ENCODE measurements at places on chromosomes 2 and 18.
A peak's percentile ranks its signal among the peaks of the same experiment; 100 is the strongest.

- DNase-seq, result no peak
Measured at GRCh38 chr2:70816726-70817125, 3.7 kb downstream of the CLEC4F start.

GRCh38 chr2:120452131-120452530, 106.2 kb downstream of the INHBB start:
- no peak for DNase-seq

GRCh38 chr2:137357634-137358033, 592.3 kb downstream of the THSD7B start:
- DNase-seq, result no peak

DNA sequence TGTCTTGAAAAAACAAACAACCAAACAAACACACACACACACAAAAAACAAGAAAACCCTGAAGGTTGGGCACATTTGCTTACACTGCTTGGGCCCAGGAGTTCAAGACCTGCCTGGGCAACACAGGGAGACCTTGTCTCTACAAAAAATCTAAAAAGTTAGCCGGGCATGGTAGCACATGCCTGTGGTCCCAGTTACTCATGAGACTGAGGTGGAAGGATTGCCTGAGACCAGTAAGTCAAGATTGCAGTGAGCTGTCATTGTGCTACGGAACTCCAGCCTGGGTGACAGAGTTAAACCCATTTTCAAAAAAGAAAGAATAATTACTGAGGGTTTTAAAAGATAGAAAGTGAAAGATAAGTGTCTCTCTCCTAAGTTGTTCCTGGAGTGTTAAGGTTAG, 103.4 kb downstream of the MBD5 start:
- DNase-seq, result no peak

GRCh38 chr2:12008425-12009061, 262.1 kb downstream of the LPIN1 start:
- DNase-seq, result no peak

GRCh38 chr2:204312105-204312504, 233.2 kb upstream of the PARD3B start:
- no peak for DNase-seq

DNA sequence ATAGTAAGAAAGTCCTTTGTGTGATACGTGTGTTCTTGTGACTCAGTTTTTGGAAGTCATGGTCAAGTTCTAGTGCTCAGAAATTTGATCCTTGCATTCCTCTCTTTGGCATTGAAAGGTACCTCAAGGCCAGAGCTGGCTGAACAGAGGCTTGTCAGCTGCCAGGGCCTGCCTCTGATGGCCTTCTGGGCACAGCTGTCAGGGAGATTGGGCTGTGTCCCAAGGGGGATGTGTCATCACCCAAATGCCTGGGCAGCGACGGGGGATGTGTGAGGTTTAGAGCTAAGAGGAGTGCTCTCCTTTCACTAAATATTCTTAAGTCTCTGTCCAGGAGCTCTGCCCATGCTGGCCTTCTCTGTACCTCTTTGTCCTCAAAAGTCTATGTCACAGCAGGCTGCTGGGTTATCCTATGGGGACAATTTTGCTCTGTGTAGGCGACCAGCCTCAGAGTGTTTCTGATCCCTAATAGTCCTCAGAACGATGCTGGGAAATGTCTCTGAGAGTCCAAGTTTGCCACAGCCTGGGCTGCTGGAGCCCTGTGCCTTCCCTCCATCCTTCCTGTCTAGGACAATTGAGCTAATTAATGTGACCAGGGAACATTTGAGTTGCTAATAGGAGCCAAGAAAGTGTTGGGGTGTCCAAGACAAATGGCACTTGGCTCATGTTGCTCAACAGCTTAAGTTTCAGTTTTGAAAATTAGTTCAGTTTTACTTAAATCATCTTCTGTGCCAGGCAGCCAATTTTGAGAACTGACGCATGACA, 115.4 kb upstream of the ZNF521 start:
- DNase-seq, result no peak

DNA sequence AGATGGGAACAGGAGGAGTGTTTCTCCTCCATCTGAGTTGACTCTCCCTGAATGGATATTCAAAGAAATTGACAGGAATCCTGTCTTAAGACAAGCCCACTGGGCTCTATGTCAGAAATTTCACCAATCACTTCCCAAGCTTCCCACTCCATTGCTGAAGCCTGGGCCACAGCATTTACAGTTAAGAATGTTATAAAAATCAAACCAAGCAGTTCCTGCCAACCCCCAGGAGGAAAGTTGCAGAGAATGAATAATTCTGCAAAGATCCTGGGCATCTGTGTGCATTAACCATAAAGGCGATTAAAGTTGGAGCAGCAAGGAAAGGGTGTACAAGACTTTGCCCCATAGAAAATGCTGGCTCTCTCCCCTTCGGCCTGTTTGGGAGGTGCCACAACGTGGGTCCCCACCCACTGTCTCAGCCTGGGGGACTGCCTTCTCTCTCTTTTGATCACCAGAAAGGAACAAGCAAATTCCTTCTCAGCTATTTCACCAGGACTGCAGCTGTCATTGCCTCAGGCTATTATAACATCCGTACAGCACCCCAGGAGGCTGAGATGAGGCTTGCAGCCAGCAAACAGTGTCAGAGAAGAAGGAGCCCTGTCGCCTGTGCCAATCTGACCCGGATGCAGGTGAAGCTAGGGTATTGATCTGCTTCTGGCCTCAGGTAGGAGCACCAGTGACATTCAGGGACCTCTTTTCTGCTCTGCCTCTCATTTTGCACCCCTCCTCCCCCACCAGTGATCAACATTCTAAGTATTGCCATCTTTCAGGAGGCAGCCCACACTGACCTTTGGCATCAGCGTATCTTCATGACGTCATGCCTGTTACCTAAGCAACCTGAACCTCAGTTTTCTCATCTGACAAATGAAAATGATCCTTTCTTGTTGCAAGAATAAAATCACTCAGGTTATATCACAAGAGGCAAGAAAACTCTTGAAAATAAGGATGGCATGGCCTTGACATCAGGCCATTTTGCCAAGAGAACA, 219.0 kb downstream of the SH3BP4 start:
- no peak for DNase-seq

GRCh38 chr2:219285894-219286425, 6.8 kb downstream of the DNAJB2 start:
- no peak for DNase-seq

DNA sequence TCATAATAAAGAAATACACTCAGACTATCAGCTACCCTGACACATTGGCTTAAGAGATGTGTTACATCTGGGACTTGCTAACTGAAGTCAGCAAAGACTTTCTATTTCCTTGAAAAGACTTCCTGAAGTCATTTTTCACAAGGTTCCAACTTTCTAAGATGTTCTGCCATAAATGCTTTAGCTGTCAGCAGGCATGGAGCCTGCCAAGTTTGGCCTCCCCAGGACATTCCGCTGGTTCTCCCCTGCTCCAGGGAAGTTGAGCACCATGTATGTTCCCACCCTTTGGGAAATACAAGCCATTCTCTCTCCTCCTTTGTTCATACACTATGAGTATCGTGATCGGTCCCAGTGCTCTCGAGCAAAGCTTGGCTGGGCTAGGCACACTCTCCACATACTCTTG, 202.7 kb upstream of the CCDC68 start:
- DNase-seq, result no peak

DNA sequence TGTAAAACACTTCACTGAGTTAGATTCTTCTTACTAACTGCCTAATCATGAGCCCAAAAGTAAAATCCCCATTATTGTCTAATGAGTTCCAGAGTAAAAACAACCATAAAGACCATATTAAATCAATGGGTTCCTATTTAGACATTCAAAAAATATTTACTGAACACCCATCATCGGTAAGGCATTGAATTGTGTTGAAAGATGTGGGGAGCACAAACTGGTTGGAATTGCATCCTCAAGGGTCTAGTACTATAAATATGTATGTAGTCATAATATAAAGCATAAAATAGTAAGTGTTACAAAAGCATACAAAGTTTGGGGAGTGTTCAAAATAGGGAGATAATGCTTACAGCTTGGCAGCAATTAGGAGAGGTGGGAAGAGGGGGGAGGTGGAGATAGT, 3.0 kb upstream of the MARCHF4 start:
- no peak for DNase-seq

- DNase-seq, result no peak
Measured at GRCh38 chr2:73385123-73385503, 523 bp upstream of the ALMS1 start.

DNA sequence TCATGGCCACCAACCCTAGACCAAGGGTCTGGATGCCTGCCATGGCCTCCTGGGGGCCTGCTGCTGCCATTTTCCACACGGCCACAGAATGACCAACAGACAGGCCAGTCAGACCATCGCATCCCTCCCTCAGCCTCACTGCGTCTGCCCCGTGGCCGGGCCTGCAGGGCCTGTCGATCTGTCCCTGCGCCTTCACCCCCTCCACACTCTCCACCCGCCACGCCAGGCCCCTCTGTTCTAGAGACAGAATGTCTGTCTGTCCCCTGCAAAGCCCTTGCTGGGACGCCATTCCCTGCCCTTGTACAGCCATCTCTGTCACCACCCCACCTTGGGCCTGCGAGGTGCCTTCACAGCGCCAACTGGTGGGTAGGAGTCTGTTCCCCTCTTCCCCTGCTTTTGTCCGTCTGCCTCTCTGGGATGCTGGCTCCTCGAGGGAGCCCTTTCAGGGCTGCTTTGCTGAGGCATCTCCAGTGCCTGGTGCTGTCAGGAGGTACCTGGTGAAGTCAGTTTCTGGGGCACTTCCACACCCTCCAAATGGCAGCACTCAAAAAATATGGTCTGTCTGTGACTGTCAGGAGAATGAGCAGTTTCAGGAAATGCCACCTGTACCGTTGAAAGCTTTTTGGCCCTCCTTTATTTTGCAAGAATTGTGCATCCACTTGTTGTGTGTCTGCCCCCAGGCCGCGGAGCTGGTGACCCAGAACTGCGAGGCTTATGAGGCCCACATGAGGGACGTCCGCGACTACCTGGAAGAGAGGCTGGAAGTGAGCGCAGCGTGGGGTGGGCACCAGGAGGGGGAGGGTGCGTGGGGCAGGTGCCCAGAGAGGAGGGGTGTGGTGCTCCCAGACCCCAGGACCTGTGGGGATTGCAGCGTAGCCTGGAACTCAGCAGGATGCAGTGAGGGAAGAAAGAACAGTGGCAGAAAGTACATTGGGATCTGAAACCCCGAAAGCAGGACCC, 6.7 kb upstream of the ESPNL start:
- no peak for DNase-seq

DNA sequence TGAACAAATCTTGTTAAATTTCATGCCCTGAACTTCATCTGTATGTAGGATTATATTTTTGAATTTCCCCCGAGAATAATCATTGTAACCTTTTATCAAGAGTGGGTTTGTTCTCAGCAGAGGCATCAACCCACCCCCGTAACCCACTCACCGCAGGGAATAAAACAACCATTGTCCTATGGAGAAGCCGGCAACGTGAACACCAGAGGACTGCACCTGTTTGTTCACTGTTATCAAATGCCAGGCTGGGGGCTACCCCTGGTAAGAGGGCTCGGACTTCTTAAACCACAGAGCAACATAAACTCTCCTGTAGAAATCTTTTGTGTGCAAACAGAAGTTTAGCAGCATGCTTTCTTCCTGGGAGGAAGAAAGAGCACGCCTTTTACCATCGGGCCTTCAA, 610.4 kb downstream of the ERBB4 start:
- no peak for DNase-seq

DNA sequence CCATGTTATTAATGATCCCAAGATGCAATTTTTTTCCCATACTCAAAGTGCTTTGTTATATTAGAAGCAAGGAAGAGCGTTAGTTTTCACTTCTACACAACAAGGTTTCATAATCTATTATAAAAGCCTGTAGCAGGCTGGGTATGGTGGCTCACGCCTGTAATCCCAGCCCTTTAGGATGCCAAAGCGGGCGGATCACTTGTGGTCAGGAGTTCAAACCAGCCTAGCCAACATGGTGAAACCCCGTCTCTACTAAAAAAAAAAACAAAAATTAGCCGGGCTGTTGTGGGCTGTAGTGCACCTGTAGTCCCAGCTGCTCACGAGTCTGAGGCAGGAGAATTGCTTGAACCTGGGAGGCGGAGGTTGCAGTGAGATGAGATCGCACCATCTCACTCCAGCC, 19.0 kb upstream of the SERPINB2 start:
- DNase-seq, result no peak

- DNase-seq, result no peak
Measured at GRCh38 chr18:35564795-35565453, 16.6 kb upstream of the GALNT1 start.

- no peak for DNase-seq
Measured at GRCh38 chr2:27638709-27639108, 9.9 kb downstream of the GPN1 start.

DNA sequence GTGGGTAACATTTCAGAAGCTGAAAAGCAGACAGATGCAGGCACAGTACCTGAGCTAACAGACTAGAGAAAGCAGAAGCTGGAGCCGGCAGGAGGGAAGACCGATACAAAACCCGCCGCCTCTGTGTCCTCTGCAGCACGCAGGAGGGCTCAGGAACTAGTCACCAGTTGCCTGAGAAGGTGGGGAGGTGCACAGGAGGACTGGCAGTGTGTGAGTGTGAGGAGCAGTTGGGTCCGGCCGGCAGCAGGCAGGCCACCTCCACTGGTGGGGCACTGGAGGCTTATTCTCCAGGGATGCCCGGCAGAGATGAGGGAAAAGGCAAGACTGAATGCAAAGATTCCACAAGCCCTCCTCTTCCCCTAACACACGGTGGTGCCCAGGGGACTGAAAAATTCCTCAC, 18.2 kb downstream of the ERCC3 start:
- no peak for DNase-seq

GRCh38 chr2:164080486-164080885, 344.7 kb upstream of the FIGN start:
- DNase-seq, result no peak

GRCh38 chr2:178761759-178762371, 45.4 kb downstream of the TTN start:
- DNase-seq, result peak; percentile 5

Measured in CD14-positive monocyte (primary cell).